ENCODE measurements at places on chromosomes 3 and 15.

DNA sequence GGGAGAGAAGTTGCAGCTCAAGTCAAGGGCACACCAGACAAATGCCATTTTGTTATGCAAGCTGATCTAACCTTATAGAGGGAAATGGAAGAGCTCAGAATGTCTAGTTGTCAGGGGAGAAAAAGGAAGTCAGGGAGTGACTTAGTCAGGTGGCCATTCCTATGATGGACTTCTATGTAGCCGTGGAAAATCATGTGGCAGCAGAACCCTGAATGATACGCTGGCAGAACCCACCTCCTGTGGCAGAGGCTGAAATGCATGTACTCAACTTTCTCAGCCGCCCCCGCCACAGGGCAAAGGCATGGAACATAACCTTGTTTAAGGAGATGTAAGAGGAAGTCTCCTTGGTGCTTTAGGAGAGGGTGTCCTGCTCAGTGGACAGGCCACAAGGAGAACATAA, 37.7 kb upstream of the PARL start:
- no peak for DNase-seq

DNA sequence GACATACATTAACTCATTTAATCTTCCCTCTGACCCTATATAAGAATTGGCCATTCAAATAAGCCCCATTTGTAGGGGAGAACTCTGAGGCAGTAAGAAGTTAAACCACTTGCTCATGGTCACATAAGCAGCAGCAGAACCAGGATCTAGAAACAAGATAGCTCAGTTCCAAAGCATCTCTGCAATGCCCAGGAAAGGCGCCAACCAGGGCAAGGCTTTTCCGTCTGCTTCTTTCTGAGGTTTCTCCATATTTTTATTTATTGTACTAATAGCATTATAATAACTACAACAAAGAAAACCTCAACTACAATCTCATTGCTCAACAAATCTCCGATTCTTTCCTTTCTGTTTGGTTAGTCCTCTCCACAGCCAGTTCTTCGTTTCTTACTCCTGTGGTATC, 4.3 kb upstream of the UBE2E2 start:
- DNase-seq, result no peak

DNA sequence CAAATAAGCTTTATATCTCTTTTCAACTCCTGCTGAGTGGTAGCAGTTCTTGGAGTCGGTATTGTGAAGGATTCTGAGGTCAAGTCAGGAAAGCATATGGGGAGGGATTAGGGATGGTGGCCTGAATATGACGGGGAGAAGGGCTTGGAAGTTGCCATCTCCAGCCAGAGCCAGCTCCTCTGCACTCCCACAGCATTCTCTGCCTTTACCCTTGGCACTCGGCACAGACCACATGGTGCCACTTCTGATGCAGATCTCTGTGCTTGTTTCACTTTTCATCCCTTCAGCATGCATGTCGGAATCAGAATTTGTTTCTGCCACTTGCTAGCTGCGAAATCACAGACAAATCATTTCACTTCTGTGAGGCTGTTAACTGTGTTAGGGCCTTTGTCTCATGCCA, 52.5 kb downstream of the RAB11A start:
- DNase-seq, result no peak

GRCh38 chr3:159501029-159501428, 487.6 kb upstream of the IL12A start:
- DNase-seq, result no peak

DNA sequence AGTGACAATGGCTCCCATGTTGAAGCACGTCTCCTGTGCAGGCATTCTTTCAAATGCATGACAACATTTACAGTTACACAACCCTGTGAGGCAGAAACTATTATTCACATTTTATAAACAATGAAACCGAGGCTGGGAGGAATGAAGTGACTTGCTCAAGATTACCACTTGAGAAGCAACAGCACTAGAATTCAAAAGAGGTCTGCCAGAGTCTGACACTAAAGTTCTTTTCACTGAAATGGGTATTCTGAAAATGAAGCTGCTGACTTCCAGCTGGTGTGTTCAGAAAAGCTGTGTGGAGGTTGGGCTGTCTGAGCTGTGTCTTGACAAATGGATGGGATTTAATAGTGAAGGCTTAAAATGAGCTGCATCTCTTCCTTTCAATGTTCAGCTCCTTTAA, 104.4 kb downstream of the THSD4 start:
- no peak for DNase-seq

DNA sequence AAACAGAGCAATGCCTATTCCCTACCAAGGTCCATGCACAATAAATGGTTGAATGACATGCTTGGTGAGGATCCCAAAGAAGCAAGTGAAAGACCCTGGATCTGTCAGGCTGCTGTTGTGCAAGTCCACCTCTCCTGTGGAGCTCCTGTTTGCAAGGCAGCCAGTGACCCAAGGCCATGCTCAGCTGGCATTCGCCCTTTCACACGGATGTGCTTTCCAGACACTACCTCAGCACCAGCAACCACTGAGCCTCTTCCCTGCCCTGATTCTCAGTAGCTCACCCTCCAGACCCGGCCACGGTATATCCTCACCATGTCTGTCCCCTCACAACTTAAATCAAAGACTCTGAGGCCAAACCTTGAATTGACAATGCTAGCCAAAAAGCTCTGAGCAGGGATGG, 23.3 kb downstream of the WWTR1 start:
- no peak for DNase-seq

- no peak for DNase-seq
Measured at GRCh38 chr3:134852132-134852531, 57.1 kb downstream of the EPHB1 start.

Measured in activated CD4-positive, alpha-beta T cell treated with anti-CD3 and anti-CD28 coated beads for 24 hours (primary cell).